ENCODE measurements at places on chromosomes 2 and 18. TPM values are rescaled to one million over a fixed set of nuclear protein-coding genes. Genes with fewer than 3 reads are reported as not detected.

Gene SH3RF3
- total RNA-seq = 2.7 TPM

Gene SLC5A7
- total RNA-seq = 0.22 TPM

Gene CSRNP3
- total RNA-seq = 15.6 TPM

Gene REG3G
- total RNA-seq = not detected

Gene CYP27A1
- 18.4 TPM for total RNA-seq

Gene DPP4
- 13.4 TPM for total RNA-seq

Gene SMIM21
- total RNA-seq = not detected

Gene CKAP2L
- total RNA-seq = 5.5 TPM

Gene GPR75
- 0.75 TPM for total RNA-seq

Gene ZSWIM2
- not detected for total RNA-seq

Gene UGT1A8
- not detected for total RNA-seq

Gene CD8B
- total RNA-seq = 0.31 TPM
